ENCODE measurements at places on chromosomes 16 and 17.

GRCh38 chr16:57017251-57017650, 27.9 kb downstream of the NLRC5 start:
- DNase-seq: no peak

GRCh38 chr16:81607805-81608522, 163.4 kb downstream of the CMIP start:
- DNase-seq: no peak

DNA sequence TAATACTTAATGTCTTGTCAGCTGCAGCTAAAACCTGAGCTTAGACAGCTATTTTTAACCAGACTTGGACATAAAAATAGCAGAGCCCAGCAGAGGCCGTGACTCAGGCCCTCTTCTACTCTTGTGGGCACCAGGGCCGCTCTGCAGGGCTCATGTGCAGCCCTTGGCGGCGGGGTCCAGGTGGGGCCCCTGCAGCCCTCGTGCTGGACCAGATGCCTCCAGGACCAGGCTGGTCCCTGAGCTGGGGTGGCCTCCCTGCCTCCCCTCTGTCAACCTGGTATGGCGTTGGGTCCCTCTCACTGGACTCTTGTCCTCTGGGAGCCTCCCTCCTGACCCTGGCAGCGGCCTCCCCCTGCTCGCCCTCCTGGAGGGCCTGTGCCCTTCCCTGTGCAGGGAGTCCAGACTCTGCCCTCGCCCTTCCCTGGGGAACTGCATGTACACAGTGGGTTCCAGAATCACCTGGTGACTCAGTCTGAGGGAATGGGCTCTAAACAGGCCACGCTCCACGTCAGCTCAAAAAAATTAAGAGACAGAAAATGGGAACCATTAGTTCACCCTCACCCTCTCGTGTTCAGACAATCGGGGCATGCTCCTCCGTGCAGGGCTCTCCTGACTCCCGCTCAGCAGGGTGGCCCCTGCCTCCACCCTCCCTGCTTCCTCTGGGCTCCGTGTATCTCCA, 9.7 kb downstream of the CDK5R1 start:
- DNase-seq: no peak

- DNase-seq: no peak
Measured at GRCh38 chr17:12994341-12995074, 23.3 kb downstream of the ELAC2 start.

DNA sequence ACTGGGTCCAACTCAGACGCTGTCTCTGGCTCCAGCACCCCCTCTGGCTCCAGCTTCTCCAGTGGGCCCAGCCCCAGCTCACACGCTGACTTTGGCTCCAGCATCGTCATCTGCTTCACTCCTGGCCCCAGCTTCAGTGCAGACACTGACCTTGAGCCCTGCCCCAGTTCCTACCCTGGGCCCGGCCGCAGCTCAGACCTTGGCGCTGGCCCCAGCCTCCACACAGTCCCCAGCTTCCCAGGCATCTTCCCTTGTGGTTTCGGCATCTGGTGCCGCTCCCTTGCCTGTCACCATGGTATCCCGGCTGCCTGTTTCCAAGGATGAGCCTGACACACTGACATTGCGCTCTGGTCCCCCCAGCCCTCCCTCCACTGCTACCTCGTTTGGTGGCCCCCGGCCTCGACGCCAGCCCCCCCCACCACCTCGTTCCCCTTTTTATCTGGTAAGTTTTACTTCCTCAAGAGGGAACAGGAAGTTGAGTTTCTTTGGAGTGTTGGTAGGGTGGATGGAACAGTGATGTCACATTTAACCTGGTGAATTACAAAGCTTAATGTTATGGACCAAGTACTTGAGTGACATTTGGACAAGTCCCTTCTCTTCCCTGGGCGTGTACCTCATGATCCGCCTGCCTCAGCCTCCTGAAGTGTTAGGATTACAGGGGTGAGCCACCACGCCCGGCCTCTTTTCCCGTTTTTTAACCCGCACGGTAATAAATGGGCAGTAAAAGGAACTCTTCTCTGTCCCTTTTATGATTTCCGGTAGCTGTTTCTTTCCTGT, 23.4 kb upstream of the PHKG2 start:
- no peak for DNase-seq

Measured in activated effector memory CD4-positive, alpha-beta T cell treated with Interleukin-2 at 50 U/mL for 16 hours (primary cell).